GM12864 (cell line): ENCODE measurements at places on chromosomes 4 and X.
A peak's percentile ranks its signal among the peaks of the same experiment; 100 is the strongest.

DNA sequence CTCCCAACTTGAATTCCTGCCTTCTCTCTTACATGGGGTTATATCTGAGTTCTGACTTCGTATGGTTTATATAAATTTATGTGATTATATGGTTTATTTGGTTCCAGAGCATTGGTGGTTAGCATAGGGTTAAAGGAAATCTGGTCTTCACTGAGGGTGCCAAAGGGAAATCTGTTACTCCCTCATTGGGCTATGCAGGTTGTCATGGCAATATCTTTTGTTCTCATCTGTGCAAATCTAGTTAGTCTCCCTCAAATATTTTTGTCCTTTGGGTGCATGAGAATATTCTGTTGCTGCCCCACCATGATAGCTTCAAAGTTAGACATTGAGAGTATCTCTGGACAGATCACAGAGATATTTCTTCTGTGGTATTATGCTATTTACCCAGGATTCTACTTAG, 71.8 kb upstream of the OTUD4 start:
- DNase-seq: no peak

DNA sequence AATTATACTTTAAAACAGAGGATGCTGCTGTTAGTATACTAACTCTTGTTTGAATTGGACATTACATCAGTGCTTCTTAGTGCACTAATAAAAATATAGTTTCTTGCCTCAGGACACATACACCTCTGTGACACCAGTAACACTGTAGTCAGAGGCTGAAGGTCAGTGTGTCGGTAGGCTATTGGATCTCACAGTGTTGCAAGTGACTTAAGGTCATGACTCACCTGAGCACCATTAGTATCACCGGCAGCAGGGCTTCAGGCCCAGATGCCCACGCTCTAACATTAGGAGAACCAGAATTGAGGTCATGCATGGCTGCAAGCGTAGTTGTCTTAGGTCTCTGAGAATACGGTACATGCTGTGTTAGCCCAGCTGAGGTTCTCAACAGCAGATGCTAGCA, 15.2 kb downstream of the ETDC start:
- no peak for DNase-seq

GRCh38 chr4:48816971-48817370, 13.9 kb upstream of the OCIAD1 start:
- no peak for DNase-seq

DNA sequence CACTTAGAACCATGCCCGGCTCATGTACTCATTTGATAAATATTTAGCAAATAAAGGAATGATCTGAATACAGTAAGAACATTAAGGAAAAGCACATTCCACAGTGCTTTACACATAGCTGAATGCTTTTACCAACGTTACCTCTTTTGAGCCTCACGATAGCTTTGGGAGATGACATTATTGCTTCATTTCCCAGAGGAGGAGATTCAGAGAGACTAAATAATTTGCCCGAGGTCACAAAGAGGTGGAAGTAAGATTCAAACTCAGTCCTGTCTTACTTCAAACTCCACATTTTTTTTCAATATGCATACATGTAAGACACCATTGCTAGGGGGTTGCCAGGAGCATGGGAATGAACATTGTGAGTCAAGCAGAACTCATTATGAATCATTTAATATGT, 538.5 kb downstream of the BCOR start:
- DNase-seq: no peak

DNA sequence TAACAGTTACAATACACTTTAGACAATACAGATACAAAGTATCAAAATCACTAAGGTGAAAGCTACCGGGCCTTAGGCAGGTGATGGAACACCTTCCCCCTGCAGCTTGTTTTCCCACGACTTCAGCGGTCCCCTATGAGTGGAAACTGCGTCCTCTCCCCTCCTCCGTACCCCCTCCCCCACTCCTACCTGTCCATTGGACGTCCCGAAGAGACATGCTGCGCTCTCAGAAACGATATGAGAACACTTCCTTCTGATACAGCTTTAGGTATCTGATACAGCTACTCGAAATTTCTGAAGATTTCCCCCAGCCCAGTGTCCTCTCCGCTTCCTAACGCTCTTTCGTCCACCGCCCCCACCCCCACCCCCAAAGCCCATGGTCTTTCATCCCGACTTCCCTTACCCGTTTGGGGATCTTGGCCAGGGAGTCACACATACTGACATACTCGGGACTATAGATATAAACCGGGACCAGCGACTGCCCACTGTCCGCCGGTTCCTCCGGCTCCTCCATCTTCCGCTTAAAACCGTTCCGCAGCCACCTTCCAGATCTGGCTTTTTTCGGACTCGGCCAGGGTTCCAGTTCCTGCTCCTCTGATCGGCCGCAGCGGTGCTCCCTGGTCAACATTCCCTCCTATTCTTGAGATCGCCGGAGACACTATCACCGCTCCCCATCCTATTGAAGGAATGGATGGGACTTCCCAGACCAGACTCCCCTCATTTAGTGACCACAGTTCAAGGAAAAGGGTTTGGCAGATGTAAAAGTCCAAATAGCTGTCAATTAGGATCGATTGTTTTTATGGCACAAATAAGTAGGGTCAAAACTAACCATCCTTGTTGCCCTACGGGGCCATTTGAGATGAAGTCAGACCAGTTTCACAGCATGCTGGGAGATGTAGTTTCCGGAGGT, at the start of gene HDAC8:
Gene HDAC8, minus strand, starts transcription at position 596 of the 910 bp plus-strand sequence. Its CDS starts 82 bp downstream, at position 514.
- DNase-seq: peak; percentile 52
